ENCODE measurements at places on chromosomes 11 and 22.

DNA sequence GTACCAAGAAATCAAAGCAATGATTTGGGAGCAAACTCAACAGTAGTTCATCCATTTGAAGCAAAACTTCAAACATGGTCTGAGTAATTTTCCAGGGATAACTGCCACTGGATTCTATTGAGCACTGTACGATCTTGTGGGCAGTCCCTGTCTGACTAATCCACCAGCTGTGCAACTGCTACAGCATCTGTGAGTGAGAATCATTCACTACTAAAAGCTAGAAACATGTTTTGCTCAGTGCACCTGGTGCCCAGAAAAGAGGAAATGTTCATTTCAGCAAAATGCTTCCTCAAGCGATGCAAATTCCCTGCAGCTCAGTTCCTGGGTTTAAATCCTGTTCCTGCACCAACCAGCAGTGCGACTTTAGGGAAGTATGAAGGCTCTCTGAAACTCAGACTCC lies 1077.9 kb downstream of the DLG2 start:
- no peak for DNase-seq

- DNase-seq = no peak
Measured at GRCh38 chr22:22452211-22452610, 56.3 kb downstream of the ZNF280B start.

DNA sequence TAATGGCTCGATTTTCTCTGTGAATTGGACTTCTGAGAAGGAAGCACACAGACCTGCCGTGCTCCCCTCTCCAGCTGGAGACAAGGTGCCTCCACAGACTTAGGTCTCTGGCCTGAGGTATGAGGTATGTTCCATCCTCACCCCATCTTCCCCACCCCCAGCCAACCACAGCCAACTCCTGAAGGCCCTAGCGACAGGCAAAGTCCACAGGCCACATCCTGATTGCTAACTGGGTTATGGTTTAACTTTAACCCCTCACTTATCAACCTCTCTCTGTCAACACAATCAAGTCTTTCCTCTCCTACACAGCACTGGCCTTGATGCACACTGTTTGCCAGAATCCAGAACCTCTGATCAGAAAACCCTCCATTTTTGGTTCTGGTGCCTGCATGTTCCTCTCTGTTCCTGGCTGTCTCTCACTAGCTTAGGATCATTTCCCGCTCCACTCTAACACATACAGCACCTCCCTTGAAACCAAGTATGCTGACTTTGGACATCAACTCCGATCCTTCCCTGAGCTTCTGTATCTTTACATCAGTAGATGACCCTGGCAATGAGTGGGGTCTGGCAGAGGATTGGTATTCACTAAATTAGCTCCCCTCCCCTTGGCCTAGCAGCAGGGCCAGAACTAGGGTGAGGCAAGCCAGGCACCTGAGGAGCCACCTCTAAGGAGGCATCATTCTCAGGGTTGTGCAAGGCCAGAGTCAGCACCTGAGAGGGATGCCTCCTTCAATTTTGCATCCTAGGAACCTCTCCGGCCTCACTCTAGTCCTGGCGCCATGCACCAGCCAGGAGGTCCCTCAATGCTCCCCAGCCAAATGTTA lies 22.0 kb downstream of the JAML start:
- DNase-seq = no peak

DNA sequence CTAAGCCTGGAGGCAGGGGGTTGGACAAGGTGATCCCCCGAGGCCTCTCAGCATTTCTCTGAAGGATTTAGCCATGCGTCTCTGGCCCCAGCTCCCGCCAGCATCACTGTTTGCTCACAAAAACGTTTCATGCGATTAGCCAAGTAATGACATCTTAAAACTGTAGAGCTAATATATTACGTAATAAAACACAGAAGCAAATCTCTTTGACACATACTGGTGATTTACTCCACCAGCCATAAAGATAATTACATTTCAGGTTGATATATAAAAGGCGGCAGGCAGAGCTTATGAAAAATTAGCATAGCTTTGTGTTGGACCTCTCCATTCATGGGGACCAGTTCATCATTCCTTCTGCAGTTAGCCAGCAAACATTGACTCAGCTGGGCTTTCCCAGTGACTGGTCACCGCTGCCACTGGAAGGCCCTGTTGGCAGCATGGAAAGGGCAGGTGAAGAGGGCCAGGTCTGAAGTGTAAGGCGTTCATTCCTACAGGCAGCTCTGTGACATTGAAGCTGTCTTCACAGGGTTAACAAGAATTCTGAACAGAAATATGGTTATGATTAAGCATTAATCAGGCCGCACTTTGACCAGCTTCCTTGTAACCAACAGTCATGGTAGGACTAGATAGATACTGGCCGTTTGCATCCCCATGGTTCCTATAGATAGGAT lies 150.3 kb downstream of the NECTIN1 start:
- no peak for DNase-seq

GRCh38 chr22:23418159-23418788 lies 161.8 kb downstream of the IGLL1 start:
- no peak for DNase-seq

DNA sequence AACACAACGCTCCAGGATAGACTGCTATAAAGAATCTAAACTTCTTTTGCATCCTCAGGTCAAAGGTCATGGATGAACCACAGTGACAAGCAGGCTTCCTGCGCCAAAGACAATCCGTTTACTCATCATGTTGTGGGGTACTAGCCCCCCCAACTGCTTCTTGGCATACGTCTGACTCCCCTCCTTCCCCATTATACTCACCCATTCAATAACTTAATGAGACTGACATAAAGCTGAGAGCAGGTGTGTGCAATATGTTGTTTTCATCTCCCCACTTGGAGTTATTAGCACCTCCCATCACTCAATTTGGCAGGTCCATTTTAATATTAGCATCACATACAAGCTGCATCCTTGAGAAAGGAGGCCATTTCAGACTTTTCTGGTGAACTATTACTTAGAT lies 157.1 kb downstream of the CADM1 start:
- no peak for DNase-seq

DNA sequence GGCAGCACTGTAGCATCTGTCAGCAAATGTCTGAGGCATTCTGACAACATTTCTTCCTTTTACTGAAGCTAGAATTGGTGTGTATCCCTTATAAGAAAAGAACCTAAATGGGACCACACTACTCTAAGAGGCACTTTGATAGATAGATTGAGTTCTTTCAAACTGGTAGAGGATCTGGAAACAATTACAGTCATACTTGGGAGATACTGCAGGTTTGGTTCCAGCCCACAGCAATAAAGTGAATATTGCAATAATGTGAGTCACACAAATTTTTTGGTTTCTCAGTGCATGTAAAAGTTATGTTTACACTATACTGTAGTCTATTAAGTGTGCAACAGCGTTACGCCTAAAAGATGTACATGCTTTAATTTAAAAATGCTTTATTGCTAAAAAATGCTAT lies 96.9 kb downstream of the SBF2 start:
- peak; percentile 7 for DNase-seq

- no peak for DNase-seq
Measured at GRCh38 chr11:118596224-118597146, 10.9 kb upstream of the PHLDB1 start.

DNA sequence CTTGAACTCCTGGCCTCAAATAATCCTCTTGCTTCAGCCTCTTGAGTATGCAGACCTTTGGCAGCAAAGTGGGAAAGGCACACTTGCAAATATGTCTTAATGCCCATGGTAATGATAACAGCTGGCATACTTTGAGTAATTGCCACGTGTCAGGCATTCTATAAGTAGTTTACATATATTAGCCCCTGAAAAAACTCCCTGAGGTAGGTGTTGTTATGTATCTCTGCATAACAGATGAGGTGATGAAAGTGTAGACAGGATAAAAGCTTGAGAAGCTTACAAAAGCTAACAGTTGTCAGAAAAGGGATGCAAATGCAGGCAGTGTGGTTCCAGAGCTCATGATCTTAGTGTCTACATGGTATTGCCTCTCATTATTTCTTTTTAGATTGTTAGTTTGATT lies 291.1 kb upstream of the C11orf87 start:
- no peak for DNase-seq

GRCh38 chr11:20452585-20452984 lies 65.1 kb downstream of the PRMT3 start:
- DNase-seq = no peak

DNA sequence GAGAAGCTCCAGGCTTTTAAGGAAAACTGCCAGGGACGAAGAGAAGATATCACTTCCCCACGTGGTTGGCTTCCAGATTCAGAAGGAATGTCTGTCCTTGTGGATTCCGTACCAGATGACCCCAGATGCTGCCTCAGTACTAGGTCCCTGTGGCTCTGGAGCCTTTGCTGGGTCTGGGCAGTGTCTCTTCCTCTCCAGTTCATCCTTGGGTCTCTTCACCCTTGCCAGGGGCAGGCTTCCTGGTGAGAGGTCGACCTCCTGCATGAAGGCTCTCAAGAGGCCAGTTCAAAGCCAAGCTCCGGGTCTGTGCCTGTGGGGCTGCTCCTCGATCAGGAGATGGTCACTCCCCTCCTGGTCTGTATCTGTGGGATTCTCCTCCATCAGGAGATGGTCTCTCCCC lies 74.7 kb upstream of the B3GAT1 start:
- no peak for DNase-seq

DNA sequence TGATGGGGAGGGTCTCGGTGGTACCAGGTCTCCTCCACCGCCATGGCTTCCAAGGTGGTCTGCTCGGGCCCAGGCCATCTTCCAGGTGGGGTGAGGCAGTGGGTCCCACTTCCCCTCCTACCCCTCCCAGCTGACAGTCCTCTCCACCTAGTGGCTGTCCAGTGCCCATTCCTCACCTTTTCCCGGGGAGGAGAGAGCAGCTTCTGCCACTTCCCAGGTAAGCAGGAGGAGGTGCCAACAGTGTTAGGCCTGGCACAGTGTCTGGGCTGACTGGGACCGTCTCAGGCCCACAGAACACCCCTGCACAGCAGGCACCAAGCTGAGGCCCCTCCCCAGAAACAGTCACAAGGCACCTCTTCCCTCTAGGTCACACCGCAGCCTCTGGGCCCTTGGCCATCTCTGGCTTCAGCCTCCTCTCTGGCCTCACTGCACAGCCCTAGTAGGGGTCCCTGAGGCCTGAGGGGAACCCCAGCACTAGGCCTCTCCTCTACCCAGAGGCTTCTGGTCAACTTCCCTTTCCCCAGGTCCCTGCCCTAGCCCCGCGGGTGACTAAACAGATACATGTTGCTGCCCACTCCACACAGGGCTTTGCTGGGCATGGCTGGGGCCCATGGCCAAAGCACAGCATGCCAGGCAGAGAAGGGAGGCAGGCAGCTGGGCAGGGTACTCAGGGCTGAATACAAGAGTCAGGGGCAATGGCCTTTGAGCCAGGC lies 2.3 kb upstream of the ANKRD13D start:
- DNase-seq = no peak

GRCh38 chr22:43007519-43008102 lies 7.3 kb downstream of the PACSIN2 start:
- DNase-seq = peak; percentile 61

Data from M059J (cell line).